HFFc6 (cell line): ENCODE measurements at places on chromosomes 6 and 20.

GRCh38 chr6:52524918-52525317, 51.9 kb downstream of the TRAM2 start:
- DNase-seq, result no peak

GRCh38 chr20:50088022-50088421, 24.9 kb downstream of the UBE2V1 start:
- DNase-seq, result no peak

DNA sequence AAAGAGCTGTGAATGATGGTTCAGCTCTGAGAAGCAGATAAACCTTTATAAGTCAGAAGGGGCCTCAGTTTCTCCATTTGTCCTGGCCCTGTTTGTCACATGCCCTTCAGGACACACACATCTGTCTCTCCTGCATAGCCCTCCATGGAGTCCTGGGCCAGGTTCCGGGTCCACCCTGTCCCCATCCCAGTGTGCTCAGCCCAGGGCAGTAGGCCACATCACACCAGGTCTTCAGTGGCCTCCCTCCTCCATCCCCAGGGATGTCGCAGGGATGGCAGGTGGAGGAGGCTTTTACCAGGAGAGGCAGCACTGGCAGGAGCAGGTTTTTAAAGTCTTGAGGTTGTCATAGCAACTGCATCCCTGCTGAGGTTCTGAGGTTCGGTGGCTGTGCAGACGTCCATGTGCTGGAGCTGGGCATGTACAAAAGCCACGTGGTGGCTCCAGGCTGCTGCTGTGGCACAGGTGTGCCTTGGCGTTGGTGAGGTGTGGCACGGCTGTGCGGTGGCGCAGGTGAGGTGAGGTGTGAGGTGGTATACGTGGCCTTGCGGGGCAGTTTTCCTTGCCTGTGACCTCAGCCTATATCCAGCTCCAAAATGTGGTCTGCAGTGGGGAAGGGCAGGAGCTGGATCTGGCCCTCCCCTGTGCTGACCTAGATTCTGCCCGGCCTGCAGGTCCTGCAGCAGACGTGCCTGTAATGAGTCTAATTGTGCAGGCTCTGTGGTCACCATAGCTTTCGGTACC, 8.0 kb upstream of the NPBWR2 start:
- no peak for DNase-seq

- no peak for DNase-seq
These were observed 5.3 kb downstream of the IDH3B start for GRCh38 chr20:2658414-2659354.

GRCh38 chr6:80211286-80211685, 104.8 kb downstream of the BCKDHB start:
- no peak for DNase-seq

DNA sequence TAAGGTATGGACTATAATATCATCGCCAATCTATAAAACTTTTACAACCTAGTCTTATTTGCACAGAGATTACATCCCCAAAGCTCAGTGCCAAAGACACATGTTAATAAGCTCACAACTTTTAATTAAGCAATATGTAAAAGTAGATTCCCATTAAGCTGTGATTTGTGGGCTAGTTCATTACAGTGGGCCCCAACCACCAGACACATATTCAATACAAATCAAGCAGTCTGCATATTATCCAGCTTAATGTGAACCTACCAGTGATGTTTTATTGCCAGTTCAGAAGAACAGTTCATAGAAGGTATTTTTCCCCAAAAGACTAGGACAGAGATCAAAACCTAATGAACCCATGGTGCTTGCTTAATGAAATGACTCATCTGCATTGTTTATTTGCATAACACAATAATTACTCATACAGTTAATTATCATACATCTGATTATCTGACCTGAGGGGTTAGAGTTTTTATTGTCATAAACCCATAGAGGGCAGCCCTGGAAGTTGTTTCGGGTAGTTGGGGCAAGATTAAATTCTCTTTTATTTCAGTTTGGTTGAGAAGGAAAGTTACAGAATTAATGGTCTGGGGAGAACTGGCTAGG, 831.0 kb downstream of the TFAP2A start:
- DNase-seq, result no peak

GRCh38 chr20:45378191-45378590, at the start of gene TP53TG5:
Gene TP53TG5, minus strand, starts transcription at chr20:45378325. Its CDS starts 89 bp downstream, at chr20:45378236.
- no peak for DNase-seq
